ENCODE measurements at places on chromosomes 11 and 22.

- DNase-seq, result no peak
Measured at GRCh38 chr11:7495882-7496551, 10.7 kb downstream of the OLFML1 start.

DNA sequence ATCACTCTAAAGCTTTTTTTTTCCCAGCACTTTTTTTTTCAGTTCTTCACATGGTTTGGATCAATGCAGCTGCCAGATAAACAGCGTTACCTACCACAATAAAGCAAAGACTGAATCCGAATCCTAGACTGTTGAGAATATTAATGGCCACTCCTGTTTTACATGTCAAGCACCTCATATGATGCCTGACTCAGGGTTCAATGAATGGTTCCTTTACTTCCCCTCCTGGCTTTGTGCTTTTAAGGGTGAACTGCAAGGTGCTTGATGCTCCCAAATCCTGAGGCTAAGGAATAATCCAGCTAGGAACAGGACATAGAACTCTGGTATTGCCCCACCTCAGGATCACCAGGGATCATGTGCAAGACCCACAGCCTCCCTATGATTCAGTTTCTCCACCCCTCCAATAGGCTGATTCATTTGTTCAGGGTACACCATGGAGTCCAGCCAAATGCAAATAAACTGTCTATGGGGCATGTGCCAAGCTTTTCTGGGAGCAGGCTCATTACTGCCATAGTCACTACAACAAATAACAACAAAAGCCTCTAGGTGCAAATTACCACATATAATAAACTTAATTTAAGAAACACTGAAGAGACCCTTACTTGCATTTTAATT lies 104.3 kb downstream of the GAB2 start:
- DNase-seq, result no peak

GRCh38 chr11:19766206-19766605 lies 53.6 kb downstream of the NAV2 start:
- DNase-seq, result no peak

GRCh38 chr11:114082767-114083181 lies 23.3 kb downstream of the ZBTB16 start:
- no peak for DNase-seq

- no peak for DNase-seq
Measured at GRCh38 chr22:26891429-26891828, 234.0 kb downstream of the MIAT start.

DNA sequence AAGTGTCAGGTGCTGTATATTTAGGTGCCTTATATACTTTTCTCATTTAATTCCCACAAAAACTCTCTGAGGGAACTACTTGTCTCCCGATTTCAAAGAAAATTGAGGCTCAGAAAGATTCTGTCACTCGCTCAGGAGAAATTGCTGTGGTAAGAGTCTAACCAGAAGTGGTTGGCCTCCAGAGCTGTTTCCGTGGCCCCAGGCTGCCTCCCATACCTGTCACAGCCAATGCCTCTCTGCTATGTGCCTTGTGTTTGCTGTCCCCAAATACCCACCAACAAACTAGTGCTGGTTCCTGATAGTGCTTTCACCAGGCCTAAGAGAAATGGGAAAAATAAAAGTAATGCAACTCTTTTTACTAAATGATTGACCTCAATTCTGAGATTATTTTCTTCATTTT lies 21.0 kb upstream of the TMEM86A start:
- DNase-seq, result no peak

GRCh38 chr11:116605543-116606459 lies 167.0 kb downstream of the BUD13 start:
- DNase-seq, result no peak

DNA sequence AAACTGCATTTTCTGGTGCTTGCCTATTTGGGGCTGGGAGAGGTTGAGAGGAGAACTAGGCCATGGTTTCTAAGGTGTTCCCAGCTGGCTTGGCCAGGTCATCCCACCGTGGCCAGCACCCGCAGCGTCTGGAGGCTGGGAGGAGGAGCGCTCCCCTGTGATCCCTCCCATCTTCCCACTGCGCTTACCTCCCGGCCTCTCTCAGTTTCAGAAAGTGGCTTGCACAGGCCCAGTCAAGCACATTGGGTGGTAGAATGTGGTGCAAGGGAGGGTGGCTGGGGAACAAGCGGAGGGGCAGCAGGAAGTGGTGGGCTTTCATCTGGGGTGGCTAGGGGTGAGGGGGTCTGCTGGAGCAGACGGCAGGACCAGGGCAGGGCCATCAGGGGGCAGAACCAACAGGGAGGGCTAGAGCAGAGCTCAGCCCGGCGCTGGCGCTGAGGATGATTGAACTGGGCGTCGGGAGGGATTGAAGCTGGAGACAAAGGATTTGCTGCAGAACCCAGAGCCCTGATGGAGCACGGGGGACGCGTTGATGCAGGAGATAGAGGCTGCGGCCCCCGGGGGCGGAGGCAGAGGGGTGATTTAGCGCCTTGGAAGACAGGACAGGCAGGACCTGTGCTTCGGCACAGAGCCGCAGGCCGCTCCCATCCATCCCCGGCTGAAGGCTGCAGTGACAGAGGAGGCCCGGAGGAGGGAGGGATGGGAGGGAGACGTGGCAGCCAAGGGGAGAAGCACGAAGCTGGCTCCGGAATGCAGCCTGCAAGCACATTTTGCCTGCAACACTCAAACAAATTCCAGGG lies 76.0 kb downstream of the TRIM29 start:
- DNase-seq, result no peak

GRCh38 chr11:102940714-102941588 lies 14.6 kb downstream of the MMP13 start:
- no peak for DNase-seq

GRCh38 chr11:46381048-46381818 lies at the start of gene MDK:
Gene MDK (plus strand): TSS chr11:46381669. CDS start chr11:46382058, 389 bp downstream.
- peak; percentile 47 for DNase-seq

GRCh38 chr22:39958949-39959639 lies 1.1 kb upstream of the TMA7B start:
- no peak for DNase-seq

DNA sequence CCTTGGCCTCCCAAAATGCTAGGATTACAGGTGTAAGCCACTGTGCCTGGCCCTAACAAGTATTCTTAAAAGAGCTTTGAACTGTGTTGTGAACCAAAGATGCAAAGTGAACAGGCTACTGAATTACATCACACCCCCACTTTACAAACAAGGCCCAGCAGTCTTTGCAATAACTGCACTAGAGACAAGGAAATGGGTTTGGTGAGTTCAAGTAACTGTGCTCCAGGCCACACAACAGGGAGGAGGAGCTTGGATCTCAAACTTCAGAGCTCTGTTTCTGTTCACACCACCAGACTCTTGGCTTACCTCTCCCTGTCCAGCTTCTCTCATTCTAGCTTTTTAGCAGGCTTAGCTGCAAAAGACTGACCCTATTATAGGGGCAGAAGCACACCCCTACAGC lies 30.4 kb upstream of the RASL10A start:
- DNase-seq, result no peak

DNA sequence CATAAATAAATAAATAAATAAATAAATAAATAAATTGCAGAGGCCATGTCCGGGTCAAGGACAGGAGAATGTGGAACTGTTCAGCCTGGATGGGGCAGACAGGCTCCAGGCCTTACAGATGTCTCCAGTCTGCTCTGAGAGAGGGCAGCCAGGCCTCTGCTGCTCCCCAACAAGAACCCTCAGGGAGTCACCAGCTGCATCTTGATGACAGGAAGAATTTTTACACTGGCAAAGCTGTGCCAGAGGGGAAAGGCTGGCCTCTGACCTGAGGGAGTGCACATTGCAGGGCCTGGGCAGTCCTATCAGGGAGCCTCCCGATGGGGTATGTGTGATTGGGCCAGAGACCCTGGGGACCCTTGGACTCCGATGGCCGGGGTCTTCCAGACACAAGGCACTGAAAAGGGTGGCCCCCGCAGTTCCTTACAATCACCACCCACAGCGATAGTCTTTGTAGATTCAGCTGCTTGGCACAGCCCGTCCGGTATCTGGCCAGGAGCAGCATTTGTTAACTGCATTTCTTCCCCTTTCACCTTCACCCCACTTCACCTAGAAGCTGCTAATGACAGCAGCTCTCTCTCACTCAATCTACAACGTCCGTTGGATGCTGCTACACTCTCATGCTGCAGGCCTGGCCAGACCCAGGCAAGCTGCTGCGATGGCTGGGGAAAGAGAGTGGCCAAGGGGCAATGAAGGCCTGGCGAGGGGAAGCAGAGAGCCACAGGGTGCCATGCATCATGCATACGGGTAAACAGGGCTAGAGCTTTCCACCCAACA lies 8.1 kb downstream of the MOGAT2 start:
- peak; percentile 17 for DNase-seq

- DNase-seq, result no peak
Measured at GRCh38 chr11:77470971-77471370, 2.9 kb downstream of the PAK1 start.

- DNase-seq, result no peak
Measured at GRCh38 chr22:29715240-29715639, 4.6 kb upstream of the CABP7 start.

DNA sequence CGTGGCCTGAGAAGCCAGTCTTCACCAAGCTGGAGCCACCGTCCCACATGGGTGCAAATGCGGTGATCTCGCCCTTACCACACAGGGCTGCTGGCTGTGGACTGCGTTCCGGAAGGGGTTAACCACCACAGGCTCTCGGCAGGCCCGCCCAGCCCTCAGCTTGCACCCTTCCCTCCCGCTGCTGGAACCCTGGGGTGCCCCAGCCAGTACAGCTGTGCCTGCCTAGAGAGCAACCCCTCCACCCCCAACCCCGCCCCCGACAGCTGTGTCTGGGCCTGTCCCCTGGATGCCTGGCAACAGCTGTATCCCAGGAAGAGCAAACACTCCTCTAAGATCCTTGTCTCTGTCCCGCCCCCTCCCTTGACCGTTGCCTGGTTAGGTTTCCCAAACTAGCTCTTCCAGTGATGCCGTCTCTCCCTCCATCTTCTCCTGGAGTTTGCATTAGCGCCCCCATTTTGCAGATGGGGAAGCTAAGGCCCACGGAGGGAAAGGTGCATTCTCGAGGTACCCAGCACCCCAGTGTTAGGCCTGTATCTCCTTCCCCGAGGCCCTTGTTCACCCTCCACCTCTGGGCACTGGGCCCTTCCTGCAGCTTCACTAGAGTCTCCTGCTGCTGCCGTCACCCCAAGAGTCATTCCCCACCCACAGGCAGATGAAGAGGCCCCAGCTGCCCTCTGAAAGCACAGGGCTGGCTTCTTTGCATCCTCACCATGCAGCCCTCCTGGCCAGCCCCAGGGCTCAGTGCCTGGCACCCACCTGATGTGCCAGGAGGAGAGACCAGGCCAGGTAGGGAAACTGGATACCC lies 12.6 kb upstream of the COX8A start:
- DNase-seq, result no peak

DNA sequence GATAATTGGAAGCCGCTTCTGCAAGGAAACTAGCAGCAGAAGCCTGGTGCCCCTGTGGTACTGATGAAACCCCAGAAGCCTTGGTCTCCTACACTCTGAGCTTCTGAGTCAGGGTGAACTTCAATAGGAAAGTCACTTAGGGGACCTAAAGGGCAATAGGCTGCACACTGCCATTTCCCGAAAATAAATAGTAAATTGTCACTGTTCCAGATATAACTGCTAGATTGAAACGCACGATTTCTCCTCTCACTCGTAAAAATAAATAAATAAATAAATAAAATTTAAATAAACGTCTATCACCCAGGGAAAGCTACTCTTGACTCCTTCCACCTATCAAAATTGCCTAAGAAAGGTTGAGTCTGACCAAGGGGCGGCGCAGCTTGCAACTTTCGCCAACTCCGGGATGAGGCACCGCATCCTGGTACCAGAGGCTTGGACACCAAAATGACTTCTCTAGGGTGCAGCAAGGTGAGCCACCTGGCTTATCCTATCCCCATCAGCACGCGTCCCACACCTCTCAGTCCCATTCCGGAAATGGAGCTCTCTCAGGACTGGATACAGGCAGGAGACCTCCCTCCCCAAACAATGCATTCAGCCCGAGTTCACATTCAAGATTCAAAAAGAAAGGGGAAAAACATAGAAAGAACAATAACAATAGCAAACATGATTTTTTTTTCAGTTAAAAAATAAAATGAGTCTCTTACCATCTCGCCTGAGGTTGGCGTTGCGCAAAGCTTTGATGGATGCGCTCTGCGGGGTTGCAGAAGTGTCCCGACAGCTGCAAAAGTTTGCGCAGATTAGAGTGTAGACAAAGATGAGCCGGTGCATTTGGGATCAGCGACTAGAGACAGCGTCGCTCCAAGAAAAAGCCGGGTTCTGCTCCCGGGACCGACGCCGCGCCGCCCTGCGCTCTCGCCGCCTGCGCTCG lies 583 bp downstream of the PDGFD start:
- no peak for DNase-seq

DNA sequence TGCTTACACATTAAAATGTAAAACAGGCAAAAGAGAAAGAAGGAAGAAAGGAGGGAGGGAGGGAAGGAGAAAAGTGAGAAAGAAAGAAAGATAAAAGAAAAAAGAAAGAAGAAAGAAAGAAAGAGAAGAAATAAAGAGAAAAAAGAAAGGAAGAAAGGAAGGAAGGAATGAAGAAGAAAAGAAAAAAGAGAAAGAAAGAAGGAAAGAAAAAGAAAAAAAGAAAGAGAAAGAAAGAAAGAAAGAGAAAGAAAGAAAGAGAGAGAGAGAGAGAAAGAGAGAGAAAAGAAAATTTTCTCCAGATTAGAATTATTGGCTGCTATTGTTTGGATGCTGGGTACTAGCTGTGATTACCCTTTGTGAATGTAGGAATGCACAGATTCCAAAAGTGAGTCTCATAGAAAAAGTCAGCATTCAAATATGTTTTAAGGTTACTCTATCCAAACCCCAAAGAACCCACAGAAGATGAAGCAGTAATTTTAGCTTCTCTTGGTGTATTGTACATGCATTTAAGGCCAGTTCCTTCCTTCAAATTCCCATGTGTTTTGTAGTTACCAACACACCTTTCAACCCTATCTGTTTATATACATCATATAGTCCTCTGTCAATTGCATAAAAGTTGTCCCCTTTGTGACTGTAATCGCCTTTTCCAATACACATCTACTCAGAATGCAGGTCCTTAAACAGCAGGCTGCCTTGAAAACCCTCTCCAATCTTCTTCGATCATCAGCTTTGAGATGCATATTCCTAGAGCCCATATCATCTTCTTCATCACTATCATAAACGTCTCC lies 789 bp upstream of the FAM111A start:
- no peak for DNase-seq

DNA sequence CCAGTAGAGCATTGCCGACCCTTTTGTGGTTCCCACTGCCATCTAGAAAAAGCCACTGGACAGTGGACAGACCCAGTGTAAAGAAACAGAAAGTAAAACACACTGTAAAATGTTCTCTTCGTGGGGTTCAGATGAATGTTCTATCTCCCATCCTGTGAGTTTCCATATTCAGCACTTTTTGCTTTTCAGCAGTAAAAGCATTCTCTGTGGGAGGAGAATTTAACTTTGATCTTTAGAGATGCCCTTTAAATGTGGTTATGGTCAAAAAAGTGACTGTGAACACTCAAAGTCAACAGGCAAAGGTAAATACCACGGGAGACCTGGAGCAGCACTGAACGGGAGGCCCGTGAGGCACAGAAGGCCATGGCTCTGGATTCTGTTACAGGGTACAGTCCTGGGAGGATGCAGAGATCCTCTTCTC lies 53.9 kb downstream of the FLI1 start:
- DNase-seq, result no peak

GRCh38 chr11:132033051-132033450 lies 662.6 kb downstream of the NTM start:
- no peak for DNase-seq

- no peak for DNase-seq
Measured at GRCh38 chr11:12234221-12234620, 123.8 kb downstream of the MICAL2 start.

- DNase-seq, result no peak
Measured at GRCh38 chr11:134664447-134665187, 252.6 kb upstream of the B3GAT1 start.

Data from activated CD4-positive, CD25-positive, alpha-beta regulatory T cell treated with anti-CD3 and anti-CD28 coated beads, Interleukin-2, amount 50 U/mL, for 72 hours (primary cell).